ENCODE measurements at places on chromosomes 5 and 9. TPM values are rescaled to one million over a fixed set of nuclear protein-coding genes. Genes with fewer than 3 reads are reported as not detected.

The C5orf58 gene
- not detected for total RNA-seq

The ZNF879 gene
- 7.0 TPM for total RNA-seq

The RRAGA gene
- total RNA-seq, result 27.9 TPM

The CDHR2 gene
- total RNA-seq, result 682 TPM

The PCDHA11 gene
- 0.27 TPM for total RNA-seq

The SCGB3A2 gene
- not detected for total RNA-seq

The FBN2 gene
- total RNA-seq, result 1.2 TPM

The OLFML2A gene
- total RNA-seq, result 10.0 TPM

The TMC1 gene
- total RNA-seq, result not detected

The SH2D3C gene
- total RNA-seq, result 3.7 TPM
